Cortex of kidney (tissue), 1 donor: ENCODE measurements at places on chromosomes 5 and 9.

DNA sequence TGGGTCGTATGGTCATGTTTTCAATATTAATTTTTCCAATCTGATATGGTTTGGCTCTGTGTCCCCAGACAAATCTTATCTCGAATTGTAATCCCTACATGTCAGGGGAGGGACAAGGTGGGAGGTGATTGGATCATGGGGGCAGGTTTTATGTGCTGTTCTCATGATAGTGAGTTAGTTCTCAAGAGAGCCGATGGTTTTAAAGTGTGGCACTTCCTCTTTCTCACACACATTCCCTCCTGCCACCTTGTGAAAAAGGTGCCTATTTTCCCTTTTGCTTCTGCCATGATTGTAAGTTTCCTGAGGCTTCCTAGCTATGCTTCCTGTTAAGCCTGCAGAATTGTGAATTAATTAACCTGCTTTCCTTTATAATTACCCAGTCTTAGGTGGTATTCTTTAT is 309.1 kb upstream of the GRIN3A start:
- no peak for DNase-seq

- DNase-seq: no peak
Measured at GRCh38 chr9:78089111-78089510, 57.5 kb upstream of the GNAQ start.

GRCh38 chr5:143118222-143118621 is 285.3 kb downstream of the NR3C1 start:
- DNase-seq: no peak

GRCh38 chr5:89729623-89730301 is 679.8 kb downstream of the CETN3 start:
- DNase-seq: no peak

DNA sequence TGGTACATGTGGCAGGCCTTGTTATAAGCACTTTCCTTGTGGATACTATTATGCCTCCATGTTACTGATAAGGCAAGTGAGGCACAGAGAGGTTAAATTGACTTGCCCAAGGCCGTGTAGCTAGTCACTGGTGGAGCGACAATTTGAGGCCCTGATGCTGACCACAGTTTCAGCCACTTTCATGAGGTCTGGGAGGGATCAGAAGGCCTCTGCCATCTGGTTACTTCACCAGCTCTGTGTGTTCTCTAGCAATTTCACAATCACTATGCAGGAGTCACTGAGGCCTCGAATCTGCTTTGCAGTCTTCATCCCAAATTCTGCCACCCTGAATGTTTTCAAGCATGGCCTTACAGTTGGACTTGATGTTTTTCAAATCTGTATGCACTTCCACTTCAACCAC is 9.1 kb downstream of the LRRC70 start:
- DNase-seq: no peak
